ENCODE measurements at places on chromosomes 6 and 20.

GRCh38 chr6:108710030-108710429 lies 138.2 kb upstream of the ARMC2 start:
- no peak for DNase-seq

- DNase-seq, result no peak
These were observed 46.0 kb upstream of the GJA1 start for GRCh38 chr6:121389419-121389818.

DNA sequence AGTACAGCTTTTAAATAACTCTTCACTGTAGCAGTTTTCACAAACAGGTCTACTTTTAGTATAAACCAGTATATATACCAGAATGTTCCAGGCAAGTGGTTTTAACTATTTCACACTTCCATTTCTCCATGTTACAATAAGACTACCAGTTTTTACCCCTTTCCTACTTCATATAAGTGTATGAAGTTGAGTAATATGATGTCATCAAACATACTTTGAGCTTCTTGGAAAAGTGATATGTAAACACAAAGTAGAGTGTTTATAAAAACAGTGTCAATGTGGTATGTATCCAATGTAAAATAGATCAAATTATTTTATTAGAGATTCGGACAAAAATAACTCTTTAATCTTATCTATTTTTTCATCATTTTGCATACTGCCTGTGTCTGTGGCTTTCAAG lies 2.5 kb upstream of the PAQR8 start:
- no peak for DNase-seq

- no peak for DNase-seq
These were observed 205.1 kb upstream of the GMDS start for GRCh38 chr6:2450546-2450945.

DNA sequence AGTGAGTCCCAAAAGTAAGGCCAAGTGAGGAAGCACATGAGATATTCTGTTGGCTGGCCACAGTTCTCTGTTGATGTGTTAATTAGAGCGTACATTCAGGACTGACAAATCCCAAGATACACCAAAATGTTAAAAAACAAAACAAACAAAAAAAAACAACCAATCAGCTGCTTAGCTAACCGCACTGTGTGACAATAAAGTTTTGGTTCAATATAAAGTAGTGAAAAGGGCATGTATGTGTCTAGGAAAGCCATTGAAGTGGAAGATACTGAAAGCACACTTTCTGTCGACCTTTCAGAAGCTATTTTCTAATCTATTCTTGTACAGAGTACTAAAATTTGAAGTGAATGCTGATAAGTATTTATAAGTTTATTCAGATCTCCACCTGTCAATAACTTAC lies 26.1 kb downstream of the NHLRC1 start:
- DNase-seq, result no peak

DNA sequence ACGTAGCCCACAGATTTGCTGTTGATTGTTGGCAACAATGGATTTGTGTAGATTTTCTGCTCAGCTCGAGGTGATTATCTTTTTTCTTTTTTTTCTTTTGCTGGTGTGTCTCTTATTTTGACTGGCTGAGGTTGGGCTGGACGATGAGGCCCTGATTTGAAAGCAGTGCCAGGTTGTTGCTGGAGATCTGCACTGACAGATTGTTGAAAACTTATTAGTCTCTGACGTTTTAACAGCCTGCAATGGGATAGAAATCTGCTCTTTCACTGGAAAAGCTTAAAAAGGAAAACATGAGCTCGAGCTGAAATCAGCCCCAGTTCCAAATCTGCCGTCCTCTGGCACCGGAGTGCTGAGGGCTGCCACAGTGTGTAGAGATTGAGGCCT lies 87.7 kb downstream of the PDE7B start:
- no peak for DNase-seq

DNA sequence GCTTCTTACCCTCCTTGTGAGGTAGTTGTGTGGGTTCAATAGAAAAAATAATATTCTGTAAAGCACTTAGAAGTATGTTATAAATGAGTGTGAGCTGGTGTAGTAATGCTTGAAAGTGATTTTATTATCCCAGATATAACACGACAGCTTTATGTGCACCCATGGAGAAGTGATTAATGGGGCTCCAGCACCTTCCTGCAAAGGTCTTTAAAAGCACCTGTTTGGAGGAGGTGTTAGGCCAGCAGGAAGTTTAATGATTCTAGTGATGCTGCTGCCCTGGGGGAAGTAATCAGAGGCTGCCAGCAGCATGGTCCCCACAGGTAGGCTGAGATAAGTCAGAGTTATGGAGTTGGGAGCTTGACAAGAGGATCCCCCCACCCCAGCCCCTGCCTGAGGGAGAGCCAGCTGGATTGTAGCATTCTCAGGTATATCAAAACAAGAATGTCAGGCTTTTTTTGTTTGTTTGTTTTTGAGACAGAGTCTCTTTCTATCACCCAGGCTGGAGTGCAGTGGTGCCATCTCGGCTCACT lies 166.3 kb downstream of the PHACTR1 start:
- DNase-seq, result no peak

DNA sequence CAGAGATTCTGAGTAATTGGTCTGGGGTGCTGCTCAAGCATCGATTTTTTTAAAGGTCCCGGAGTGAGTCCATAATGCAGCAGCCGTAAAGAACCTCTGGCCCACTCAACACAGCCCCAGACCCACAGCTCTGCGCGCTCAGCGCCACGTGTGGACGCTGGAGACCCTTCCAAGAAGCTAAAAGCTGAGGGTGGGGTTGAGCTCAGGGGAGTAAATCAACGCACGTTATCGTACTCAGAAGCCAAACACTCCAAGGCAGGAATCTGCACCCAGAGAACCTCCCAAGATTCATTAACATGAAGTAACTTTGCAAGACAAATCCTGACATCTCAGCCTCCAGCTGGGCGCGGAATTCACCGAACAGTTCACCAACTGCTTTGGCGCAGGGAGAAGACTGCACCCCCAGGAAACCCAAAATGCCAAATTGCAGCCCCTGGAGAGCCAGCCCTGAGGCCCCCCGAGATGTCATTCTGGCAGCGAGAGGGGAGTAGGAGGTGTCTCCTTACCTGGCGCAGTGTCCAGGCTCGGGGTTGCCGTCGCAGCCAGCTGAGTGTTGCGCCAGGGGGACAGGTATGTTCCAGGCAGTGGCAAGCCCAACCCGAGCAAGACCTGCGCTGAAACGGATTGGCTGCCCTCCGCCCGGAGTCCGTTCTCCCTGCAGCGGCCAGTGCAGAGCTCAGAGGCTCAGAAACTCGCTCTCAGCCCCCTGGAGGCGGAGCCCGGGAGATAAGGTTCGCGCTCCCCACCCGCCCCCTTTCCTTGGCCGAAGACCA lies at the start of gene COL21A1:
TSS of gene COL21A1 (minus strand) at position 700 of the 773 bp plus-strand sequence. CDS start 64,962 bp downstream, outside the sequence.
- no peak for DNase-seq

GRCh38 chr6:70157086-70157485 lies 145.8 kb downstream of the COL9A1 start:
- DNase-seq, result no peak

DNA sequence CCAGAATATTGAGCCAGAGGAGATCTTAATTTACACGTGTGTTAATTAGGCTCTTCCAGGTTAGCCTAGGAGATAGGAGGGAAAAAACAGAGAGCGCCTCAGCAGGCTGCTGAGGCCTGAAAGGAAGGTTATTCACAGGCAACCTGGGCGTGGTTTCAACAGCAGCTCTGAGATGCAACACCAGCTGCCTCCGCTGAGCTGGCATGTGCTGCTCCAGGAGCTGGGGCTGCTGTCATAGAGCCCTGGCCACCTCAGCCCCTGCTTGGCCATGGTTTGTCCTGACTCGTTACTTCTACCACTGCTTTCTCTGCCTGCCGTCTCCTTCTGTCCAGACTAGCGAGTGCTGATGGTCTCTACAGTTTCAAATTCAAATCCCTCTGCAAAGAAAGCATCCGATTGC lies 32.4 kb upstream of the RPP40 start:
- no peak for DNase-seq

DNA sequence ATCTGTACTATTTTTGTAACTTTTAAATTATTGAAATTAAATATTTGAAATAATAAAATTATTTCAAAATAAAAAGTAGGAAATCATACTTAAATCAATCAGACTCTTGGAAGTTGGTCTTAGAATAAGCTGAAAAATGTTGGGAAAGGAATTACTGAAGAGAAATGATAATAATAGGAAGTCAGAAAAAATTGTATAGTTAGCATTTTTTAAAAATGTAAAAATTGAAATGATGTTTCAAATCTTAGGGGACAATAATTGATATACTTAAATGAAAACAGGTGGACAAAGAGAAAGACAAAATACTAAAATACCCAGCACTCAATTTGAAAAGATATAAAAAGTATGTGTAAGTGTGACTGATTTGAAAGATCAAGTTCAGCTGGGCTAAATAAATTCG lies 186.1 kb downstream of the BMP2 start:
- DNase-seq, result no peak

- no peak for DNase-seq
These were observed 67.9 kb upstream of the BMP5 start for GRCh38 chr6:55943329-55943728.

DNA sequence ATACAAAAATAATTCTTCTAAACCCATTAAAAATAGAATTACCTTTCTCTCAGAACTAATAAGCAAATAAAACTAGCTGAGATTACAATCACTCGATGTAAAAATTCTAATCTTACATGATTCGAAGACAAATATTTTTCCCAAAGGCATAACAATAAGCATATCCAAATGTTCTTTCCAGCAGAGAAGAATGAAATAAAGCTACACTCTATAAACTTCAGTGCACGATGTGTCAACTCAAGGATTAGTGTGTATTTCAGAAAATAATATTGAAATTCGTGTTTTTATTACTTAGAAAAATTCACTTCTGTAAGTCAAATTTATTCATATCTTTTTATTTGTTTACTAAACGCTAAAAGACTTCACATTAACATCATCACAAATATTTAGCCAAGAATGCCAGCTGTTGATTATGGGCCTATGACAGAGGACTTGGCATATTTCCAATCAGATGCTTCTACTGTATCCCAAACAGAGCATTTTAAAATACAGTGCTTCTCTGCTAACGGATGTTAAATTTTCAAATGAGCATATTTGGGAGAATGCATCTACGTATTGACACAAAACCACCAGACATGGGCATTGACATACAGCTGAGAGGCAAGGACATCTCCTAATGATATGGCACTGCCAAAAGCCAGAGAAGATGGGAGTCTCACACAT lies 54.7 kb upstream of the PDE7B start:
- DNase-seq, result no peak

- DNase-seq, result no peak
These were observed 9.7 kb downstream of the TULP4 start for GRCh38 chr6:158321960-158322359.

- DNase-seq, result no peak
These were observed 53.2 kb upstream of the SYNJ2 start for GRCh38 chr6:157928428-157928827.

GRCh38 chr6:75402296-75402695 lies 91.3 kb downstream of the FILIP1 start:
- DNase-seq, result no peak

DNA sequence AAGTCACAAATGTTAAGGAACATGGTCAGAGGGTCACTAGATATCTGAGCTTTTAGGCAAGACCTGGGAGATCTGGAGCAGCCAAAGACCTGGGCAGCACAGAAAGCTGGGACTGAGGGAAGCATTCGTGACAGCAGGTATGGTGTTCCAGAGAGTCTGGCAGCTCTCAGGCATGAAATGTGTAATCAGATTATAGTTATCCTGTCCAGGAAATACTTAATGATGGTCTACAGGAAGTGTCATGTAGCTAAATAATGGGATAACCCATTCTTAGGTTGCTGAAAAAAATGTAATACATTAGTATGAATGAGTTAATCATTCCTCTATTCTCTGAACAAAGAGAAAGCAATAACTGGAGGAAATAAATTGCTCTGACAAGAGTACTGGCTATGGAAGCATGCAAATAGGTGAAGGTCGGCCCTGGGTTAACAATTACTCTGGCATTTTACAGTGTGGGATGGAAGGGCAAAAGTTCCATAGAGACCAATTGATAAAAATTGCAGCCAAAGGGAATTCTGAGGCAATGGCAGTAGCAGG lies 740.5 kb downstream of the CBLN4 start:
- no peak for DNase-seq

DNA sequence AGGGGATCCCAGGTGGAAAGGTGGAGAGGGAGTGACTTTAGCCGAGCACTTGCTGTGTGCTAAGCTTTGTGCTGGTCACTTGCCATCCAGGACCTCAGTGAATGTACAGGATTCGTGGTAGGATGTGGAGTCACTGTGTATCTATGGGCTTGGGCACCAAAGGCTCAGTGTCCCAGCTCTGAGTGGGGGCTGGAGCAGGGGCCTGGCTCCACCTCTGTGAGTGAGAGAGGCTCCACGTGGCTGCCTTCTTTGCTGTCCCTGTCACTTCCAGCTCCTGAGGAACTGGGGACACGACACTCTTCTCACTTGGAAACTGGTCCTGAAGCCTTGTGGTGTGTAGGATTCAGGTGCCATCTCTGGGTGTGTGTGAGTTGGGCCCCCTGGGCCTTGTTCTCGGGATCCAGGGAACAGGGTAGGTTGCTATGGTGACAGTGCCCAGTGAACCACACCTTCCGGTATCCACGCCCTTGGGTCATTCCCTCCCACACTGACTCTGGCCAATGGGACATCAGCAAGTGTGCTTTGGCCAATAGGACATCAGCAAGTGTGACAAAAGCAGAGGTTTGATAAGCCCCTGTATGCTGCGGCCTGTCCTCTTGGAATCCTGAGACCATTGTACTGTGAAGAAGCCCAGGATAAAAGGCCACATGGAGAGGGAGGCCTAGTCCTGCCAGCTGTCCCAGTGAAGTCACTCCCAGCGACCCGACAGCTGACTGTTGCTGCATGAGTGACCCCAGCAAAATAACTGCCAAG lies 87.7 kb downstream of the CDH22 start:
- DNase-seq, result no peak
